Karpas-422 (cell line): ENCODE measurements at places on chromosomes 3 and 15.

GRCh38 chr15:31125061-31125460 is 23.5 kb upstream of the TRPM1 start:
- DNase-seq = no peak

GRCh38 chr3:59759298-59760031 is 709.6 kb upstream of the CFAP20DC start:
- no peak for DNase-seq

- peak; percentile 91 for DNase-seq
These were observed 7.5 kb downstream of the CMTM7 start for GRCh38 chr3:32399030-32399620.

DNA sequence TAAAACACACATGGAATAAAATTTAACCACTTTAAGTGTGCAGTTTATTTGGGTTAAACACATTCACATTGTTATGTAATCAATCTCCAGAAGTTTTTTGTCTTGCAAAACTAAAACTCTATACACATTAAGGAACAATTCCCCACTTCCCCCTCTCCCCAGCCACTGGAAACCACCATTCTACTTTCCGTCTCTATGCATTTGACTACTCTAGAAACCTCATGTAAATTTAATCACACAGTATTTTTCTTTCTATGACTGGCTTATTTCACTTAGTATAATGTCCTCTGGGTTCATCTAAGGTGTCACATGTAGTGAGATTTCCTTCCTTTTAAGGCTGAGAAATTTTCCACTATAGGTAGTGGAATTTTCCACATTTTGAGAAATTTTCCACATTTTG is 568.7 kb upstream of the UBE2E2 start:
- no peak for DNase-seq

GRCh38 chr3:36394176-36394575 is 13.9 kb downstream of the STAC start:
- no peak for DNase-seq

DNA sequence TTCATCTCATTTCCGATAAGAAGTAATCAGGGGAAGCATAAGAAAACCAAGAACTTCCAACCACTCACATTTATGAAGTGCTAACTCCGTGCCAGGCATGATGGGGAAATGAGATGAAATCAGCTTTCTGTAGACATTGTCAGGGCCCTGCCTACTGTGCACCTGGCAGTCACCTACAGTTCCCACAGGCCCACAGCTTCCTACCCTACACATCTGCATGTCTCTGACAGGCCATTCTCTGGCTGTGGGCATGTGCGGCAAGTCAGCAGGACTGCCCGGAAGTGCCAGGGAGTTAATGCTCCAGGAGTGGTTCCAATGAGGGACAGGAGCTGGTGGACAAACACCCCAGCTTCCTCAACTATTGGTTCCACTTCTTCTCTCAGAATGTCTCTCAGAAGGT is 24.3 kb downstream of the EIF1B start:
- DNase-seq = no peak
